ENCODE measurements at places on chromosomes 12 and 14.

GRCh38 chr14:92564344-92565039, 50.9 kb downstream of the RIN3 start:
- no peak for DNase-seq

DNA sequence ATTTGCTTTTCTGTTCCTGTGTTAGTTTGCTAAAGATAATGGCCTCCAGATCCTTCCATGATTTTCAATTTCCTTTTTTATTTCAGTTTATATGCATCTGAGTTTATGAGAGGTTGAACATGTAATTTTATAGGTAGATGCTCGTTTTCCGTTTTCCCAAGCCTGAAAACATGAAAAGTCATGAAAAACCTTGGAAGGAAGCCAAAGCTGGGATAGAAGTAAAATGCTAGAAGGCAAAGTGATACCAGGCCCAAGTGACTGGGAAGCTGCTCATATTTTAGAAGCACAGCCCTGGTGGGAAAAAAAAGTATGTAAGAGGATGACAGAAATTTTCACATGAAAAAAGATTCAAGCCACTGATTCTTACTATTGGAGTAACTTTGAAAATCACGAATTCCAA, 290.8 kb downstream of the PRKD1 start:
- no peak for DNase-seq

- no peak for DNase-seq
Measured at GRCh38 chr14:32938719-32939253, at the start of gene NPAS3. TSS of gene NPAS3 (plus strand) at chr14:32938879.

DNA sequence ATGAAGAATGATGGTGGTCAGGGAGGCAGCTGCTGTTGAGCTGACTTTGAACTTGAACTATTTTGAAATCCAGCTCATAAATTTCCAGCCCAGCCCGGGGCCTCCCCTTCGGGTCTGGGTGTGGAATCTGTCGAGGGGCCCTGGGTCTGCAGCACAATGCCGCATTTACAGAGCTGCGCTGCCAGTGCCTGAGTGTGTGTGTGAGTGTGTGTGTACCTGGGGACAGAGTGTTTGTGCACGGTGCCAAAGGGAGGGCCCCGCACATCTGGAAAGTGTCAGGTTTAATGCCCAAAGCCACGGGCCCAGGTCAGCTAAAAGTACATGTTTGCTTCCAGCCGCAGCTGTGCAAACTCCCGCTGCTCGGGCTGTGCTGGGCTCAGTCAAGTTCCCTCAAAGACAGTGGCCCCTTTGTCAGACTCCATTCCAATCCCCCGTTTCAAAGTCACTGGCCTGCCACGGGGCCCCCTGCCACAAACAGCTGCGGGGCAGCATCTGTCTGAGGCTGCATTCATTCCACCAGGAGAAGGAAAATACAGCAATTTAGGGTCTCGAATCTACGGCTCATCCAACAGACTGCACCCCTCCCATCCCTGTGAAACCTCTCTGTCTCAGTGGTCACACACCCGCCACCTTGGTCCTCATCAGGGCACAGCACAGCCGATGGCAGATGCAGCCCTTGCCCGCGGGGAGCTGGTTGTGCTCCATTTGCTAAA, 16.3 kb upstream of the RFLNA start:
- DNase-seq: no peak

DNA sequence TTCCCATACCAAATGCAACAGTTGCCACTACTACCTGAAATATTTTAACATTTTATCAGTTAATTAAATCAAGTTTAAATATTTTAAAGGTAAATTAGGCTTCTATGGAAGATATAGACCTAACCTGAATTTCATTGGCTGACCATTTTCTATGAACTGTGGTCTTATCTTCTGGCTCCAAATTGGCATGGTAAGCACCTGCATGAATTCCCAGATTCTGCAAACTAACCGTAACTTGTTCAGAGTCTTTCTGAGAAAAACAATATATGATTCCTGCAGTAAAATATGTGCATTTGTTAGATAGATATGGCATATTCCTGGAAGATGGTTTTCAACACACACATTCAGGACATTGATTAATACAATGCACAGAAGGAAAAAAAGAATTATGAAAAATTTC, 25.9 kb downstream of the RECQL start:
- DNase-seq: no peak
